ENCODE measurements at places on chromosomes 4 and X.

DNA sequence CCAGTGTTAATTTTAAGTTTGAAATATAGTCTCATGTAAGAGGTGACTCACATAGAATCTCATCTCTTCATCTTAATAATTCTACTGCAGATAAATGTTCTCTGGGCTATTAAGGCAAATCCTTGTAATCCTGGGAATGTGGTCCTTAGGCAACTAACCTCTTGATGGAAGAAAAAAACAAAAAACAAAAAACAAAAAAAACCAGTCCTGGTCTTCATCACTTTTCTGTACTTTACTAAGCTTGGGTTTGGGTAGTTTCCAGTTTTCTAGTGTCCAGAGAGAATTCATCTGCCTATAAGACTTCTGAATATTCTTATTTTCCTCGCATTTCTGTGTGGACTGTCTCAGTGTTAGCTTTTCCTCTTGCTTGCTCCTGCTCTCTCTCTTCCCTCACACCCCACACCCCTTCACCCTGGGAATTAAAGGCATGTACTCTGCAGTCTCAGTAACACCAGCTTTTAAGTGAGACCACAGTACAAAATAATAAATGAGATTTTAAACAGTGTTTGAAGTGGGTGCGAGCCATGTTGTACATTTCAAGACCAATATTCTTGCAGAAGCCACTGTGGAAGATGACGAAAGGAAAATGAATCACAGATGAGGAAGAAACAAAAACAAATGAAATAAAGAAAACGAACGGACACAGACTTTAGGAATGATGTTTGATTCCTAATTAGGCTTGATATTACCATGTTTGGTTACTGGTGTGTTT, 51.7 kb downstream of the HAND2 start:
- DNase-seq = no peak

DNA sequence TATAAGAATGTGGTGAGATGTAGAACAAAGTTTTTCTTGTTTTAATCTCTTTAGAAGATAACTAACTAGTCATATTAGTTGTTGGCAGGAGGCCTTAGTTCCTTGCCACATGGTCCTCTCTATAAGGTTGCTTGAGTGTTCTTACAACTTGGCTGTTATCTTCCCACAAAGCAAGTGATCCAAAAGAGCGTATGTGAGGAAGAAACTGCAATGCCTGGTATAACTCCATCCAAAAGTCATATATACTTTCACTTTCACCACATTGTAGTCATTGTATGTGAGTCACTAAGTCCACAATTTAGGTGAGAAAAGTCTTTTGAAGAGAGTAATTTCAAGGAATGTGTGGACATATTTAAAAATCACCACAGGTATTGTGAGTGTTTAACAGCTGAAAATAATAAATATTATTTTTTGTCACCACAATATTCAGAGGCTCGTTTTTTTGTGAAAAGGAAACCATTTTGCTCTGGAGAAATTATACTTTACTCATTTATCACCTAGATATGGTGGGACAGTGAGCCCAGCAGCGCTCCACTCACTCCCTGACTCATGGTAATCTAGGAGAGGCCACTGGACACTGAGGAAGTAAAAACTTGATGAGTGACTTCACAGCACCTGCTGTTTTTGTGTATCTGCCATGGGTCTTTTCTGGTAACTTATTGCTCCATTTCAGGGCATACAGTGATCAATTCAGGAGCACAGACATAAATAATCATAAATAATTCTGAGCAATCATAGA, 369.4 kb upstream of the NDST3 start:
- DNase-seq = no peak

GRCh38 chr4:171812665-171813525, at the start of gene GALNTL6:
GALNTL6 (plus strand) TSS chr4:171813404.
- no peak for DNase-seq

DNA sequence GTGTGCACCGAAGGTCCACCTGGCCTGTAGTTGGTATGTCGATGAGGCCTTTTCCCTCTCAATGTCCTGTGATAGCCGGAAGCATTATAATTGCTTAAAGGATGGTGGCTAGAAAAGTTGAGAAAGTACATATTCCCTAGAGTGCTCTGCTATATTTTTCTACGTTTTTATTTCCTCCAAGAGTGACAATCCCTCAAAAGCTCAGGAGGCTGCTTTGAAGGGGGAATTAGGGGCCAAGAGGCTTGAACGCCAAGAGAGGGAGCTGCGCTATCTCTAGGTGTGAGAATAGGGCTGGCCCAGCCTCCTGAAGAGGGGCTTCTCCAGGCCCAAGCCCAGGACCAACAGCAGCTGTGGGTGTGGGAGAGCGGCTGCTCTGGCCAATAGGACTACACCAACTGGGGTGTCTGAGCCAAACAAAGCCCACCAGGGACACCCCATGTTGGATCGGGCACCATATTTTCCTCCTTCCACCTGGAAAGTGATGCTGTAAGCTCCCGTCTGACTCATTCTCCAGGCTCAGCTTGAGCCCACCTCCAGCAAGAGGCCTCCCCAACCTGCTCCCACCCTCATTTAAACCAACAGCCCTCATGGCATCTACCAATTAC, 124.0 kb downstream of the IRF2 start:
- DNase-seq = no peak

GRCh38 chr4:120977435-120977997, 55.0 kb upstream of the PRDM5 start:
- no peak for DNase-seq

GRCh38 chrX:74606342-74606741, 8.1 kb downstream of the RLIM start:
- no peak for DNase-seq

- no peak for DNase-seq
Observed at GRCh38 chr4:145481942-145482208, 222 bp downstream of the SMAD1 start.

DNA sequence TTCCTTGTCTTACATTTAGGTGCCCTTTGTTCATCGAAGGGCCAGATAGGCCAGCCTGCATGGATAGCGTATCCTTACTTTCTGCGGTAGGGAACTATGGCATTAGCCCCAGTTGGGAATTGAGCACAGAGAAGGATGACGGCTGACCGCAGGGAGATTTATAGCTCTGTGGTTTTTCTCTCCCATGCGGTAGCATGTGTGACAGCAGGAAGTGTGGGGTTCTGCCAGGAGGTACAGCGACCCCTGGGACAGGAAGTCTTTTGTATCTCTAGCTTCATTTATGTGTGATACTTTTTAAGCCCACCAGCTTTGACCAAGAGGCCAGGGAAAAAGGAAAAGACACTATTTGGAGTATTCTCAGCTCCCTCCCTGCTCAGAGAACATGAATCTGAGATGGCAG, 33.1 kb downstream of the GAB3 start:
- no peak for DNase-seq

- no peak for DNase-seq
Observed at GRCh38 chr4:176409627-176410026, 89.9 kb downstream of the SPCS3 start.

DNA sequence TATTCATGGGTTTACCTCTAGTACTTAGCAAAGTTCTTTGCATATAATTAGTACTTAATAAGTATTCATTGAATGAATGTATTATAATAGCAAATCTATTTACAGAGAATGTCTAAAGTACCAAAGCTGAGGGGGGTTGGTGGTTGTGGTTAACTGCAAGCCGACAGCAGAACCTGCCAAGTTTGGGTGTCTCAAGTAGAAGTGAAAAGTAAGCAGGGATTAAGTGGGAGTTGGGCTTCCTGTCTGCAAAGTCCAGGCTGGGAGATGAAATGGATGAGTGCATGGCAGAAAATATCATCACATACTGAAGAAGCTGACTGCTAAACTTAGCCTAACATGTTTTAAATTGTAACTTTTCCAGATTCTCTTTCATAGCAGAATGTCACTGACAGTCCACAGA, 169.6 kb downstream of the CAMK2D start:
- DNase-seq = no peak

- DNase-seq = peak; percentile 65
Observed at GRCh38 chr4:242121-242848, 63.0 kb downstream of the ZNF732 start.

GRCh38 chr4:175109933-175110332, 191.8 kb downstream of the ADAM29 start:
- no peak for DNase-seq

DNA sequence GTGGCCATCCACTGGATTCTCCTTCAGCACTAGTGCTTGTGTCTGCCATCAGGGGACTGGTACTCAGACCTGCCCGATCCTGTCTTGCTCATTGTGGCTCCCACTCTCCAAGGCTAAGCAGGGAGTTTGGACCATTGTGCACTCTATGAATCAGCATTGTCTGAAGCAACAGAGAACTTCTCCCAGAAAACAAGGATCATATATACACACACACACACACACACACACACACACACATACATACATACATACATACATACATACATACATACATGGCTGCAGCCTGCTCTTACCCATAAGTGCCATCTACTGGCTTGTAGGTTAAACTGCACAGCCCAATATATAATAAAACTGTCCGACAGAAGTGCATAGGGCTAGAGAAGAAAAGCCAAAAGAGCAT, 345.3 kb upstream of the LCORL start:
- DNase-seq = no peak

GRCh38 chr4:187449702-187450101, 545.9 kb upstream of the ZFP42 start:
- DNase-seq = no peak

- no peak for DNase-seq
Observed at GRCh38 chr4:7434766-7435150, at the start of gene PSAPL1. PSAPL1 (minus strand) TSS chr4:7434930; CDS start chr4:7434879, 51 bp downstream.

GRCh38 chr4:118776157-118776954, 59.6 kb downstream of the SEC24D start:
- no peak for DNase-seq

- DNase-seq = no peak
Observed at GRCh38 chr4:24434241-24434640, 150.1 kb downstream of the DHX15 start.

- DNase-seq = no peak
Observed at GRCh38 chr4:24190761-24191695, 301.2 kb upstream of the PPARGC1A start.

DNA sequence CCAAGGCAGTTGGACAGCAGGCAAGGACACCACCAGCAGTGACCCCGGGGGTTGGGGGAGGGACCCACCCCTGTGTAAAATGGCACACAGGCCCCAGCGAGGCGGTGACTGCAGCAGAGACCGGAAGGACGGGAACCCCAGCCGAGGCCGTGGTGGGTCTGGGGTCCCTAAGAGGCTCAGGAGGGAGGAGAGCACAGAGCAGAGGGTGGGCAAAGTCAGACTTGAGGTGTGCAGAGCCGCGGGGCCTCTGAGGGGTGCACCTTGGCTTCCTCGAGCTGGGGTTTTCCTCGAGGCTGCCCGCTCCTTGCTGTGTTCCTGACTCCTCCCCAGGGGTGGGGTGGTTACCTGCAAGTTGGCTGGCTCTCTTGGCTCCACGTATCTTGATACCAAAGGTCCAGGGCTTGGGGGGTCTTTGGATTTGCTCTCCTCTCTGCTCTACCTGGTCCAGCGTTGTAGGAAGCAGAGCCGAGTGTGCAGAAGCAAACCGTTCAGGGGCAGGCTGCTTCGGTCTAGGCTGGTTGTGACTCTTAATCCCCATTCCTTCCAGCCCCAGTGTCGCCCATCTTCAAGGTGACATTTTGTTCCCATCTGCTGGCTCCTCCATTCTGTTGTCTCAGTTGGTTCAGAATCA, 37.9 kb upstream of the SORCS2 start:
- DNase-seq = no peak

DNA sequence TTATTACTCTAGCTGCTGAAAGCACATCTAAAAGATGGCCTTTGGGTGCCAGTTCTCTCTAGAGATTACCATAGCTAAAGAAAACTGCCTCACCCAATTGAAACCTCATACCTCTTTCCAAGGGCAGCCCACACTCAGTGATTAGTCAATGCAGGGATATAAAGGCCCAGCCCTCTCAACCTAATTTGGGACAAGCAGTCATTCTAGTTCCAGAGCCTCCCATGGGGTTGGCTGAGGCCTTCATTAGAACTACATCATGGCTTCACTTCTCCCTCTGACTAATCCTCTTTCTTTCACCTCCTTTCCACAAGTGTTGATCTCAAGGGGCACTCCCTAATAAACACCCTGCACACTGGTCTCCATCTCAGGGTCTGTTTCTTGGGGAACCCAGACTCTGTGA, 38.5 kb upstream of the C1GALT1C1 start:
- no peak for DNase-seq

DNA sequence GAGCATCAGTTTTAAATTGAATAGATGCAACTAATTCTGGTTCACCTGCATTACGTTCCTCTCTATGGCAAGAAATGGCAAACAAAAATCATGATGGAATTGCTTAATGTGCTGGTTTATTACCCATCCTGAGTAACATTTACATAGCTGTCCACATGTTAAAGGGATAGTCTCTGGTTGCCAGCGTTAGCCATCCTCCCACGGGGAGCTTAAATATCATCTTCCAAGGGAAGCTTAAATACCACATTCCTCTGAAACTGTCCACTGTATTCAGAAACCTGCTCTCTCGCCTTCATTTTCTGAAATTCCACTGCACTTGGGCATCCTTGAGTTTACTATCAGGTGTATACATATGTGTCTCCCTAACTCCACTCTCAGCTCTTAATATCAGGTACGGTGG, 586.6 kb downstream of the TLL1 start:
- DNase-seq = no peak

DNA sequence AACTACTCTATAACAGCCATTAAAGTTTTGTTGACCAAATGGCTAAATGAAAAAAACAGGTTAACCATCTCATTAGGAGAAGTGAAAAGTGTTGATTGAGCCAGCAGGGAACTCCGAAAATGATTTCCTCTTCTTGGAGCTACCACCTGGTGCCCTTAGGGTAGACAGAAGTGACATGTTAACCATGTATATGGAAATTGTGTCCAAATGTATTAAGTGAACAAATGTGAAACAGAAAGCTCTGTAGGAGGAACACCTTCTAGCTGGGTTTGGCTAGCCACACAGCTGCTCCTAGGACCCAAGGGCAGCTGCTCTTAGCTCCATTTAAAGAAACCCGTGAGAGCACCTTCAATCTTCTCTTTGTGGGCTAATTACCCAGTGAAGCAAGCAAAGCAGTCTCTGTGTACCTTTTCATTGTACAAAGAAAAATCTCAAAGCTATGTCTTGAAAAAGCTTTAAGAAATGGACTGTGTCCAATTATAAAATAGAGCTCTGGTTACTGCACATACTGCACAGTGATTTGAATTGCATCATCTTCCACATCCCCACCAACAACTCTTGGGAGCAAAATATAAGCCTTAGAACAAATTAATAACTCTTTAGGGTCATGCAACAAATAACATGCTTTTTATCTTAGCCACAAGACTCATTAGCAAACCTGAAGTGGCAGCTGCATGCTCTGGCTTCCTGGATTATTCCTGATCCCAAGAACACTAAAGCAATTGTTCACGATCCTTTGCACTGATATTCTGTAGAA, 59.2 kb upstream of the PARM1 start:
- no peak for DNase-seq

DNA sequence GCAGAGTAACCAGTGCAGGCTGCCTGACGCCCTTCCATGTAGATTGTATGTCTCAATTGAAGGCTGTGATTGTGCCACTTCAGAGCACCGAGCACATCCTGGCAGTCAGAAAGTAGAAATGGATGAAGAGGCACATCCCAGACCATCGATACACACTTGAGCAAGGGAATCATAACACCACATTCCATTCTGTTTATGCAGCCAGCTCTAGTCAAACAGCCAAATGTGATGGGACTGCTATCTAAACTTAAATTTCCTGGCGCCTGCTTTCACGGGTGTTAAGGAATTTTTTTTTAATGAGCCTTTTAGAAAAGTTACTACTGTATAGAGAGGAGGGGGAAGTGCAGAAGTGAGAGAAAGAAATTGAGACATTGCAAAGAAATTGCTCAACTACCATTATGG, 84.4 kb downstream of the PPARGC1A start:
- DNase-seq = no peak

Data from activated naive CD4-positive, alpha-beta T cell treated with anti-CD3 and anti-CD28 coated beads, Interleukin-2, amount 50 U/mL, for 72 hours (primary cell).